Non-pigmented ciliary epithelial cell (primary cell): ENCODE measurements at places on chromosomes 5 and 9.

- DNase-seq, result peak; percentile 88
These were observed 117.2 kb downstream of the APBA1 start for GRCh38 chr9:69554945-69555344.

- no peak for DNase-seq
These were observed 1262.2 kb downstream of the EFNA5 start for GRCh38 chr5:106408570-106408969.

- DNase-seq, result no peak
These were observed 100.3 kb downstream of the MUSK start for GRCh38 chr9:110768886-110769285.

GRCh38 chr9:115590011-115590410 is 472.1 kb upstream of the TNC start:
- peak; percentile 86 for DNase-seq

GRCh38 chr5:11128021-11128420 is 367.0 kb upstream of the DAP start:
- DNase-seq, result no peak

- DNase-seq, result no peak
These were observed 78.4 kb downstream of the MAP1B start for GRCh38 chr5:72185496-72186329.

DNA sequence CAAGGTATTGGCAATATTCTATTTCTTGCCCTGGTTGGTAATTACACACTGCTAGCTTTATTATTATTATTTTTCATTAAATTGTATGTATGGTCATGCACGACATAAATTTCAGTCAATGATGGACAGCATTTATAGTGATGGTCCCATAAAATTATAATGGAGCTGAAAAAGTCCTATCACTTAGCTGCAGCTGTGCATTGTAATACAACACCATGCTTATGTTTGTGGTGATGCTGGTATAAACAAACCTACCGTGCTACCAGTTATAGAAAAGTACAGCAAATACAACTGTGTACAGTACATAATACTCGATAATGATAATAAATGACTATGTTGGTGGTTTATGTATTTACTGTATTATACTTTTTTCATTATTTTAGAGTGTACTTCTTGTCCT is 65.5 kb downstream of the NR3C1 start:
- DNase-seq, result no peak

- DNase-seq, result no peak
These were observed 33.8 kb upstream of the NEURL1B start for GRCh38 chr5:172607213-172607793.

GRCh38 chr5:126198531-126198930 is 224.7 kb upstream of the GRAMD2B start:
- no peak for DNase-seq

DNA sequence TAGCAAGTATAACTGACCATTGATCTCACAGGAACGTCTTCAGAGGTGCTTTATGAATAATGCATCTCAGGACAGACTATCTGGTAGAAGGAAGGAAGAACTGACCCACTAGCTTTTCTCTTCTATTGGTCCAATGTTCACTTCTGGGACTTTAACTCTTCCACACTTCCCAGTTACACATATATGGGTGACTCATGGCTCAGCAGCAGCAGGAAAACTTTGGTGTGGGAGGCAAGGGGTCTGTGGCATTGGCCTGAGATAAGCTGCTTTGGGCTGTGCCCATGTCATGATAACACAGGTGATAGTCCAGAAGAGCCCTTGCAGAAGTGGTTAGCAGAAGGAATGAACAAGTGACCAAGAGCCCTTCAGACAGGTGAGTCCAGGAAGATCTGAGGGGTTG is 148.8 kb downstream of the RAB3C start:
- DNase-seq, result no peak

DNA sequence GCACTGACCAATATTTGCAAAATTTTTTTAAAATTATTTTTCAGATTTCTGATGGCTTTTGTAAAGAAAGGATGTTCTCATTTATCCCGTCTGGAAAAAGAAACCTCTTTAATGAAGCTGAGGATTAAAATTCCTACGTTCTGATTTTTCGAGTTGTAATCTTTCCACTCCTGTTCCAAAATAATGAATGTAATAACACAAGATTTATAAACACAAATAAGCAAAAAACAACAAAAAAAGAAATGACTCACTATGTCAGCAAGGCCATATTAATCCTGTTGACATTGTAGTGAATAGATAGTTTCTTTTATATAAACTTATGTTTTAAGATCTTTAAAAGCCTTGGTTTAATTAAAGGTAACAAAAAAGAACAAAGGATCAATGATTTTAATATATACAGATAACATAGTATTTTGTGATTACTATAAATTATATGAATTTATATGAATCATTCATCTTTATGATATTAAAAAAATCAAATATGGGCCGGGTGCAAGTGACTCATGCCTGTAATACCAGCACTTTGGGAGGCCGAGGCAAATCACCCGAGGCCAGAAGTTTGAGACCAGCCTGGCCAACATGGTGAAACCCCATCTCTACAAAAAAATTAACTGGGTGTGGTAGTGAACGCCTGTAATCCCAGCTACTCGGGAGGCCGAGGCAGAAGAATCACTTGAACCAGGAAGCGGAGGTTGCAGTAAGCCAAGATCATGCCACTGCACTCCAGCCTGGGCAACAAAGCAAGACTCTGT is 336.6 kb upstream of the DAB2 start:
- DNase-seq, result no peak

DNA sequence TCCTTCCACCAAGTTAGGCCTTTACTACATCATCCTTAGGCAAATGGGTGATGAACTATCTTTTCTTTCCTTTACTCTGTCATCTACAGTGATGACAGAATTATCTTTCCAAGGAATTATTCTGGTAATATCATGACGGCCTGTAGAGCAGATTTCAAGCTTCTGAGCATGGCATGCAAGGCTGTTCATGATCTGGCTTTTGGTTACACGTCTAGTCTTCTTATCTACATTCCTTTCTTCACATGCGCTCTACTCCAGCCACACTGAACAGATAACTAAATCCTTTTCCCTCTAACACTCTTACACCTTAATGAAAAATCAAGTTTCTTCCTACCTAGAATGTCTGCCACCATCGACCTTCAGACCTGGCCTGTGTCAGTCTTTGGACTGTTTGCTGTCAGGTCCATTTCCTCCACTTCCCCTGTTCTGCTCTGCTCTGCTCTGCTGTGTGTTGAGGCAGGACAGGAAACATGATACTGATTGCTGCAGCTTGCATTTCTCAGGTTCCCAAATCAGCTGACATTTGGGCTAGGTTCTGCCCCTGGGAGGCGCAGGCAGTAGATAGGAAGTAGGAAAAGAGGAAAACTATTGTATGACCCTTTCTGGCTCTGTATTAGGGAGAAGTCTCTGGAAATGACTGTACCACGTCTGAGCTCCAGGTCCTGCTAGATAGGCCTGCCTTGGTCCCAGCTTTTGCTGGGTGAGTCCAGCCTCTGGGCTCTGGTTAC is 4.2 kb downstream of the SCGB3A2 start:
- no peak for DNase-seq

GRCh38 chr9:114371343-114371944 is 16.3 kb downstream of the AKNA start:
- DNase-seq, result no peak

GRCh38 chr5:157451806-157452205 is 8.2 kb upstream of the NIPAL4 start:
- no peak for DNase-seq

GRCh38 chr5:177198738-177199137 is 65.2 kb downstream of the NSD1 start:
- DNase-seq, result no peak

DNA sequence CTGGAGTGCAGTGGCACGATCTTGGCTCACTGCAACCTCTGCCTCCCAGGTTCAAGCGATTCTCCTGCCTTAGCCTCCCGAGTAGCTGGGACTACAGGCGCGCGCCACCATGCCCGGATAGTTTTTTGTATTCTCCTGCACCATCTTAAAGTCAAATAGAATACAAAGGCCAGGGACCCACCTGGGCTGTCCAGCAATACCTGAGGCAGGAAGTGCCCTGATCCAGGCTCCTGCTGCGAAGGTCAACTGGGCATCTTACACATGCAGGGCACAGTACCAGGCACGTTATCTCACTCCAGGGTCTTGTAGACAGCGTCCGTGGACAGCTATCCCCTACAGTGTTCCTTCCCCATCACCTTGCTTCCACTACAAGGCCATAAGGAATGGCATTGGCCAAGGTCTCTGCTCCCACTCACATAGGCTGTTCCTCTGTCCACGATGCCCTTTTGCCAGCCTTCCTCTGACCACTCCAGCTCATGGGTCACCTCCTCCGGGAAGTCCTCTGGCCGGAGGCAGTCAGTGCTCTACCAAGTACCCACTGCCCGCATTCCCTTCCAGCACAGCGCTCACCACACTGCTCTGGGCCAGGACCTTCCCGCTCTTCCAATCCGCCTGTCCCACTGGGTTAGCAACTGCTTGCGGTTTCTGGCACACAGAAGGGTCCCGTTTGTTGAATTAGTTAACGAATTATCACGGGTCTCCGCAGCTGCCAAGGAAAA is 978 bp downstream of the P4HA2 start:
- DNase-seq, result no peak

GRCh38 chr9:94772639-94773303 is 46.3 kb downstream of the AOPEP start:
- no peak for DNase-seq

GRCh38 chr5:56558131-56558745 is 257.1 kb upstream of the MAP3K1 start:
- DNase-seq, result no peak

DNA sequence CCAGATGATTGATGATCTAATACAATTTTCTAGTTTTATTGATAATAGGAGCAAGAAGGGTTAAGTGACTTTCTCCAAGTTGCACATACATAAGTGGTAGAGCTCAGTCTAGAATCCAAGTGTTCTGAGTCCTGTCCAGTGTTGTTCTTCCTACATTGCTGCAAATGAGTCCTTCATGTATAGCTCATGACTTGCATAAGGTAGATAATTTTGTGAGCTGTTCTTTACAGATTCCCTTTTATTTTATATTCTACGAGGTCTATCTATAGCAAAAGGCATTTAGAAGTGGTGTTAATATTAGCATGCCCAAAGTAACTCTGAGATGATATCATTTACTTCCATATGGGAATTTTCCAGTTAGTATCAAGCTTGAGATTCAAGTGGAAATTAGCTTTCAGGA is 20.0 kb downstream of the MRPS30 start:
- DNase-seq, result no peak

DNA sequence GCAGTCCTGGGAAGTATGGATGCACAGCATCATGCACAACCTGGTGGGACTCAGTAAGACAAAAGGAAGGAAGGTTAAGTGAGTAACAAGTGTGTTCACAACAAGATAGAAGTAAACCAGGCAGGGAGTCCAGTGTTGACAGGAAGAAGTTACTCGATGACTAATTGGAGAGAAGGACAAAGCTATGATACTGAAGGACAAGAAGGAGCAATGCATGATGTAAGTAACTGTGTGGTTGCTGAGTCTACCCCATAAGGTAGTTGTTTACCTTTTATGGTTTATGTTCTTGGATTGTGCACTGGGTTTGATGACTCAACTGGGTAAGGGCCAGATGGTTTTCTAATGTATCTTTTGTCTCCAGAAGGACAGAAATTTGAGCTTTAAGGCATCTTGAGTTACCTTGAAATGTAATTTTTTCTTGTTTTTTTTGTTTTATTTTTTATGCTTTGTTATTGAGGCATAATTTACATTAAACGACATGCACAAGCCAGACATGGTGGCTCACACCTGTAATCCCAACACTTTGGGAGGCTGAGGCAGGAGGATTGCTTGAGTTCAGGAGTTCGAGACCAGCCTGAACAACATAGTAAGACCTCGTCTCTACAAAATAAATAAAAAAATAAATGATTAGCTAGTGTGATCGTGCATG is 89.2 kb upstream of the CAST start:
- peak; percentile 98 for DNase-seq

DNA sequence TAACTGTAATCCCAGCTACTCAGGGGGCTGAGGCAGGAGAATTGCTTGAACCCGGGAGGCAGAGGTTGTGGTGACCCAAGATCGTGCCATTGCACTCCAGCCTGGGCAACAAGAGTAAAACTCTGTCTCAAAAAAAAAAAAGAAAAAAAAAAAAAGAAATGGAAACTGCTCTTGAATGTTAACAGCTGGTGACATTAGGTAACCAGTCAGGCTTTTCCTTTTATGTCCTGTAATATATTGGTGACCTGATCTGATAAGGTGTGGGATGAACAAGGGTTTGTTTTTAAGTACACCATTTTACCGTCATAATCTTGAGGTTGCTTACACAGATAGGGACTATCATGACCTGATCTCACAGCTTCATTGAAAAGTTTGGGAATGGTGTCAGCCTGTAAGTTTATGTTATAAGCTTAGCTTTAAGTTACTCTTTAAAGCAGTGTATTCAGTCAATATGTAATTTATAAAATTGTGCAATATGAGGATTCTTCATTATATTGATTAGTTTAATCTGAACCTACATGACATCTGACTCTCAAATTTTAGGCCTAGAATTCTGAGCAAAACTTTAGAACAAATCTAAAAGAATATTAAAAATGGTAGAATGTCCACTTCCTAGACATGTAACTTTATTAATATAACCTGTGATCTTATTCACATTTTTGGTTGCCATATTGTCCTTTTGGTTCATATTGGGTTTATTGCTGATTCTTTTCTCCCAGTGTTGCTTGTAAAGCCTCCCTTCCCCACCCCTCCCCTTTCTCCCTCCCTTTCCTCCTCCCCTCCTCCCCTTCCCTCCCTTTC is 41.4 kb downstream of the RAI14 start:
- DNase-seq, result no peak
